HFF-Myc (cell line): ENCODE measurements at places on chromosomes 16 and 17.

GRCh38 chr16:82396509-82396908 is 226.5 kb upstream of the MPHOSPH6 start:
- no peak for DNase-seq

GRCh38 chr17:76452660-76453430 is at the start of gene UBE2O:
Gene UBE2O, minus strand, starts transcription at chr17:76453152. Its CDS starts 11 bp downstream, at chr17:76453141.
- peak; percentile 47 for DNase-seq

- DNase-seq: no peak
These were observed 24.8 kb upstream of the SLC25A19 start for GRCh38 chr17:75313941-75314551.

- DNase-seq: no peak
These were observed 31.0 kb upstream of the C16orf78 start for GRCh38 chr16:49342336-49343265.
